MV-4-11 (cell line): ENCODE measurements at places on chromosomes 2 and 18.

DNA sequence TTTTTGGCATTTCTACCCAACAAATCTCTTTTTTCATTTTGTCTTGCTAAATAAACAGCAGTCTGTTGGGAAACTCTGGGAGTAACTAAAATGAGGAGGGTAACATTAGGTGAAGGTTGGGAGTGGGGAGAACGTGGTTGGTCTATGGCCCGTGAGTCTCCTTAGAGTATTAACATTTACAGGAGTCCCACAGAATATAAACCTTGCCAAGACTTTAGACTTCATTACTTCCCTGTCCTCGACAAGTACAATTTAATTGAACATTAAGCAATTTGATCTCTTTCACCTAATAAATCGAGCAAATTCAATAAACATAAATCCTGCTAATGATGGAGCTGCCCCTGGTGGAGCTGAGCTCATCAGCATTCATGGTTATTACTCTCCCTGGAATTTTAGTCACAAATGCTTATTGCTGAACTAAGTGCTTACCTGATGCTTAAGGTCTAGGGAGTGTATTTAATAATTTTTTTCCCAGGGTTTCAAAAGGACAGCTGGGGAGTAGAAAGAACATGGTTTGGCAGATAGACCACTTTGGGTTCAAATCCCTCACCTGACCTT is 95.1 kb upstream of the RASGRP3 start:
- no peak for DNase-seq

- no peak for DNase-seq
These were observed 46.5 kb downstream of the NCK2 start for GRCh38 chr2:105791229-105791628.

GRCh38 chr2:9847140-9847539 is 3.9 kb downstream of the TAF1B start:
- DNase-seq, result peak; percentile 48

DNA sequence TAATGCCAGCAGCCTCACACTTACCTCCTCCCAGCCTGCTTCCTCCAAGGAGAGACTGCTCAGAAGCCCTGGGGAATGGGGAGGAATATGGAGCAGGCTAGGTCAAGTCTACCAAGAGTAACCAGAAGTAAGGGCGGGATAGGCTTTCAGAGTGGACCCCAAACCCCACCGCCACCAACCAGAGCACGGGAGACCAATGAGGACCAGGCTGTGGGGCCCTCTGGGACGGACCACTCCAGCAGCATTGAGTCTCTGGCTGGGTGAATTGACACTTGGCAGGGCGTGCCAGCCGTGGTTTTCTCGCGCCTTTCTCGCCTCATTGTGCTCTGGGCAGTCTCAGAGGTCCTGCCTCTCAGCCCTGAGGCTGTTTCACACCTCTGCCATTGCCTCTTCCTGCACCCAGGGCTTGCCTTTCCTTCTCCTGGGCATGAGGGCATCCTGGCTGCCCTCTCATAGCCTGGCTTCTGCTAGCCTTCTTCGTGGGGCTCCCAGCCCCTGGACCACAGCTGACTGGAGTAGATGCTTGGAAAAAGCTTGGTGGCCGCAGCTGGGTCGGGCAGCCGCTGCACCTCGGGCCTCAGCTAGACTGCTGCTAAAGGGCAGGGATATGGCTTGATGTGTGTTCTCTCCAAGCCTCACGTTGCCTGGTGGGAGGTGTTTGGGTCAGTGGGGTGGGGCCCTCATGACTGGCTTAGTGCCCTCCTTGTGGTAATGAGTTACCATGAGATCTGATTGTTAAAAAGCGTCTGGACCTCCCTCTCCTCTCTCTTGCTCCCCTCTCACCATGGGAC is 40.5 kb upstream of the HS6ST1 start:
- no peak for DNase-seq

DNA sequence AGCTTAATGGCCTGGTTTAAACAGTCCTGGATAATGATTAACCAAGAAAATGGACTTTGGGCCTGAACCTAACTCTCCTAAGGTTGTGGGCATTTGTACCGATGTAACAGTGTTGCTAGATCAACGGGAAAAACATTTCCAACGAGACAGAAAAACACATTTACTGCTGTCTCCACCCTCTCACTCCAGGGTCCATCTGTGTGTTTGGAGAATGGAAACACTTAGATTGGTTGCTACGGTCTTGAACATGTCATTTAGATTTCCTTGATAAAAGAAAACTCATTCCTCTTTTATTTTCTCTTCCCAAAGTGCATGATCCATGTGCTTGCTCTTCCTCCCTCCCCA is 88.0 kb downstream of the SOCS6 start:
- no peak for DNase-seq

- DNase-seq, result no peak
These were observed 120.6 kb upstream of the CTDP1 start for GRCh38 chr18:79558933-79559416.

- DNase-seq, result no peak
These were observed 24.3 kb downstream of the NCK2 start for GRCh38 chr2:105768961-105769452.

- DNase-seq, result no peak
These were observed 49.7 kb downstream of the STK25 start for GRCh38 chr2:241458687-241459086.

DNA sequence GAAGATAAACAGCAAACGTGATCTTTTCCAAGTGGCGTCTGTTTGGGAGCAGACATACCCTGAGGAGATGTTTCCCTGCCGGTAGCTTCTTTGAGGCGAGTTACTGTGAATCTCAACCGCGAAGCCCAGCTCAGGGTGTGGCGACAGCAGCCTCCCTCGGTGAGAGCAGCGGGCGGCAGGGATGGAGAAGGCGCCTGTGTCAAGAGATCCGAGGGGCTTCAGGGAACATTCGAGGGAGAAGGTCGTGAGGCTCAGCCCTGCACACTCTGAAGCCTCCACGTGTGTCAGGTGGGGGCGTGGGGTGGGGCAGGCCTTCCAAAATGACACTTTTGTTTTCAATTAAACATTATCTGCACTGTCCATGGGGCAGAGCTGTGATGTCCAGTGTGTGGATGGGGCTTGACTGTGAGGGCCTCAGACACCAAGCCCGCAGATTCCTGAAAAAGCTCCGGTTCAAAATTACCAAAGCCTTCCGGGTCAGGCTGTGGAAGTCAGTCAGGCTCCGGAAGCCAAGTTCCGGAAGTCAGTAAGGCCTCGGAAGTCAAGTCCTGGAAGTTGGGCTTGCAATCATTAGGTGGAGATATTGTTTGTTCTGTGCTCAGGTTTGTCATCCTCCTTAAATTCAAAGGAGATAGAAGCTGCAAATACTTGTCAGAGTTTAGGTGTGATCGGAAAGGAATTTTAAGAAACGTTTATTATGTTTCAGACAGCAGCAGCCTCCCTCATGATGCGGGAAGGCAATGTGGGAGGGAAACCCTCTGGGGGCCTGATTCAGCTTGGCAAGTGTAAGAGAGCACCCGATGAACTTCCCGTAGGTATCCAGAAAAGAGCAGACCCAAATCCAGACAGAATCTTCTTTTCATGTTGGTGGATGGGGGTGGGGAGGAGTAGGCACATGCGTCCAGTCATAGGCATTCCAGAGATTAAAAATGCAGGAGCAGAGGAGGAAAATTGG is 20.7 kb downstream of the SMIM21 start:
- no peak for DNase-seq

- DNase-seq, result no peak
These were observed 105.6 kb upstream of the FSHR start for GRCh38 chr2:49259926-49260325.
